RPMI7951 (cell line): ENCODE measurements at places on chromosomes 3 and 15. TPM values are rescaled to one million over a fixed set of nuclear protein-coding genes. Genes with fewer than 3 reads are reported as not detected.
A peak's percentile ranks its signal among the peaks of the same experiment; 100 is the strongest.

TADA3 gene
- total RNA-seq, result 99.1 and 107 TPM in 2 replicates

LEKR1 gene
- total RNA-seq, result 1.8 and 2.1 TPM in 2 replicates

BCHE gene
- total RNA-seq, result 5.8 and 9.5 TPM in 2 replicates

DNA sequence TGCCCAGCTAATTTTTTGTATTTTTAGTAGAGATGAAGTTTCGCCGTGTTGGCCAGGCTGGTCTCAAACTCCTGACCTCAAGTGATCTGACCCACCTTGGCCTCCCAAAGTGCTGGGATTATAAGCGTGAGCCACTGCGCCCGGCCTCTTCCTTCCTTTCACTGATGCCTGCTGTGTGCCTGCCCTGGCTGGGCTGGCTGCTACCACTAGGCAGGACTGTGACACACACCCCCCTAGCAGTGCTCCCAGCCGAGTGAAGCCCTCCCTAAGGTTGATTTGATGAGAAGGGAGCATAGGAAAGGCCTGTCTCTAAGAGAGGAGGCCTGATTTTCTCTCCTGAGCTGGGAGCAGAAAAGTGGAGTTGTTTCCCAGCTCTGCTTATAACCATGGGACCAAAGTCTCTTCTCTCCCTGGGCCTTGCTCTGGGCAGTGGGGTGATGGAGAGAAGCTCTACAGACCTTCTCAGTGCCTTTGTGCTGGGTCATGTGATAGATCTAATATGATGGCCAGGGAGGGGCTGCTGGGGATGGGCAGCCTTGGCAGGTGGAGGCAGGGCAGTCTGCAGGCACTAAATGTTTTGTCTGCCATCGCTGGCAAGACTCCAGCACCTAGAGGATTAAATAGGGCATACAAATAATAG is 20.1 kb upstream of the SFMBT1 start:
- no peak for DNase-seq

HYAL3 gene
- total RNA-seq, result 11.5 and 12.0 TPM in 2 replicates

DNA sequence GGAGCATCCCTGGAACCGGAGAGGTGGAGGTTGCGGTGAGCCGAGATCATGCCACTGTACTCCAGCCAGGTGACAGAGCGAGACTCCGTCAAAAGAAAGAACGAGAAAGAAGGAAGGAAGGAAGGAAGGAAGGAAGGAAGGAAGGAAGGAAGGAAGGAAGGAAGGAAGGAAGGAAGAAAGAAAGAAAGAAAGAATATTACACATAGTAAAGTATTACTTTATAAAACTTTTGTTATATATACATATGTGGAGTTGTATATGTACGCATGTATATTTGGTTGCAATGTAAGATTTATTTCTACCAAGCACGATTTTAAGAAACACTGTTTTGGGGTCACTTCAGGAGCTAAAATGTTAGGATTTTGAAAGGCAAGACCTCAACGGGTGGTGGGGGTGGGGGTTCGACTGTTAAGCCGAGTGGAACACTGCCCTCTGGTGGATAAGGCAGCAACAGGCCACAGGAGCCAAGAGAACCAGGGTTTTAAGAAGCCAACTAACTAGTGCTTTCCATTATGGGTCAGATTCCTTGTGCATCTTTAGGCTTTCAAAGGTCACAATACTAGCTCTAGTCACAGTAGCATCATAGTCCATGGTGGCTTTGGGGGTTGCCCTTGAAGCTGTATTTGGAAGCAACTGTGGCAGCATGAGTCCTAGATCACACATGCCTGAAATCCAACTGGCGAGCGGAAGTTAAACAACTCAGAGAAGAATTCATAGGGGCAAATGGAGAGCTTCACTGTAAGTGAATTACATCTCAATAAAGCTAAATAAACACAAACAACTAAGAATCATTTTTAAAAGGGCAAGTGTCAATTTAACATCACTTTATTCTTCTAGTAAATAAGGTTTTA is 22.5 kb downstream of the GLB1 start:
- DNase-seq, result peak; percentile 64

DNA sequence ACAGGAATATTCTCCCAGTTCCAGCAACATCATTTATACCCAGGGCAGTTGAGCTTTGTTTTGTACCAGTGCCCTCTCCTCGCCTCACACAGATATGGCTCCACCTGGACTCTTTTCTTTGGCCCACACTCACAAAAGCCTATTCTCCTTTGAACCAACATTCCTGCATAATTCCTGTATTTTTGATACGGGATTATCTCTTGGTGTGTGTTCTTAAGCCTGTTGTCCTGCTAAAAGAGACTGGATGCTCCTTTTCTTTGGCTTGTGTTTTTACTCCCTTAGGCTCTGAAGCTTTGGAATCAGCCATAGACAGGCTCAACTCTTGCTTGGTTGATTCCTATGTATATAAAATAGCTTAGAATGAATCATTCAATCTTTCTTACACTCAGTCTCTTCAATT is 305.4 kb upstream of the SATB1 start:
- DNase-seq, result no peak
